Stimulated activated CD8-positive, alpha-beta memory T cell treated with anti-CD3 and anti-CD28 coated beads, Interleukin-7, amount 100 ng/mL, for 1 hour (primary cell): ENCODE measurements at places on chromosomes 5 and 9.

DNA sequence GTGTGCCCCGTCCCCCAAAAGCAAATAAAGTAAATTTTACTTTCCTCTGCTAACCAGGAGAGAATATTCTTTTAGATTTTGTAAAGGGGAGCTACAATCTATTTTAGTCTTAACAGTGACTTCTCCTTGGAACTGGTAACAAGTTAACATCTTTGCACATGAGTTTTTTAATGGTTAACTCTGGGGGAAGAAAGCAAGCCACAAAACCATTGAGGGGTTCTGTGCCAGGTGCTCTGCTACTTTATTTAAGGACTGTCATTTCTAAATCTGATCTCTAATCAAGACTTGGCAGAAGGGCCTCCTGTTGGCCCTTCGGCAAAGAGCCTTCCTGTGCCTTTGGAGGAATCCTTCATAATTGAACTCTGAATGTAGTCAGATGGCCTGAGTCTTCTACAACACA, 153.4 kb downstream of the SLC12A2 start:
- no peak for DNase-seq

DNA sequence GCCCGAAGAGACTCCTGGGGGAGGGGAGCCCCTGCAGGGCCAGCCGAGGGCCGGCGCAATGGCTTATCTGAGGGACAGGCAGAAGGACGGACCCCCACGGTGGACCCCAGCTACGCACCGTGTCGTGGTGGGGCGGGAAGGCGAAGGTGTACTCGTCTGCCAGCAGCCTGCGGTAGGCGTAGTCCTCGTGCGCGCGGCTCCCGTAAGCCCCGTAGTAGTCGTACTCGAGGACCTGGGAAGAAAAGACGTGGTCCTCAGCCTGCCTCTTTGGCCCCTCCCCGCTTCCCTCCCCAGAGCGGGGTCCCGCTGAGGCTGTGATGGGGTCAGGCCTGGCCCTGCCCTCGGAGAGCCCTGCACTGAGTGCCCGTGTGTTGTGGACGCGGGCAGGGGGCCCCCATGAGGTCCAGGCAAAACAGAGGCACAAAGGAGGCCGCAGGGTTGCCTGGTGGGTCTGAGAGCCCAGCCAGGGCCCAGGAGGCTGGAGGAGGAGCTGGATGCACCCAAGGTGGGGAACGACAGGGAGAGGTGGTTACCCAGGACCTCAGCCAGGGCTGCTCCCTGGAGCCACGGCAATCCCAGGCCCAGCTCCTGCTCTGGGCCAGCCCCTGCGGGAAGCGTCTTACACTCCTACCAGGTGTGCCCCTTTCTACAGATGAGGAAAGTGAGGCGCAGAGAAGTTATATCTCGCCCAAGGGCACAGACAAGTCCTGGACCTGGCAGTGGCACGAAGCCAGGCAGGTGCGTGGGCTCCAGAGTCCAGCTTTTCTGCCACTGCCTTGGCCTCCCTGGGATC, 35.2 kb downstream of the SARDH start:
- no peak for DNase-seq

GRCh38 chr5:116441223-116441622, 133.4 kb downstream of the SEMA6A start:
- DNase-seq, result no peak

DNA sequence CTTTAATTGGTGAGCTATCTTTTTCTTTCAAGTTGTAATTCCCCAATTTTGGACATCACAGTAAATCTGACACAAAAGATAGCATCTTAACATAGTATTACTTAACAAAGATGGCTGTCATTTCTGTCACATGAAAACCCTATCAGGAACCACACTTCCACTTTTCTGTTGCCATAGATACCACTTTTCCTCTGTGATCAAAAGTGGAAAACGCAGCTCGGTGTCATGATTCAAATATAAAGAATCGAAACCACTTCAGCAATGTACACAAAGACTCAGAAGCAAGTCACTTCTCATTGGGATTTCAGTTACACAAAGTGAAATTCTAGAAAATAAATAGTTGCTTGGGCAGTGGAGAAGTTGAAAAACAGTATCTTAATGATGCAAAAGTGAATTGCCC, 524.9 kb upstream of the ITGA1 start:
- DNase-seq, result no peak

DNA sequence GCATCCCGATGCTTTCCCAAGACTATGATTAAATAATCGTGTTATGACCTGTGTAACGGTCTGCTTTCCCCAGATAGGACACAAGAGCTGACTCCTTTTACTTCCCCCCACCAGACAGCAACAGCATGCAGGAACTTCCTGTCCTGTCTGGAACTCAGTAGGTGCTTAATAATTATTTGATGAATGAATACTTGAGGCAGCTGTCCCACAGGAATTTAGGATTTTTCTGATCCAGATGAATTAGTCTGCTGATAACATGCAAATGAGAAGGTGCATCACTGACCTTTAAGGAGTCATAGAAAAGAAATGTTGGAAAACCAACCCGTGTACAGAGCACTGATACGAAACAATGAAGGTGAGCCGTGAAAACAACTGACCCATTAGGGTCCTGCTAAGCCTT, 12.2 kb downstream of the RNF130 start:
- no peak for DNase-seq

DNA sequence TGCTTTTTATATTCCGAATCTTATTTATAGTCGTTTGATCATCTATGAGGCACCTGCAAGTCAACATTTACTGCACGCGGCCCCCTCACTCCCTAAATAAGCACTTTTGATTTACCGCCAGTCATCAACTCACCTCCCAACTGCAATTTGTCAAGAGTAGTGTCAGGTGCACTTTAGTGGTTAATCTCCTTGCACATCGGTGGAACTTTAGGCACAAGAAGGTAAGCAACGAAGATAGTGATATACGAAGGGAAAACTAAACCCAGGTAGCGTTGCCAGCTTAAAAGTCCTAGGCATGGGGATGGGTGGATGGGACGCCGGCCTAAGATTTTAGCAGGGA, 513 bp upstream of the RNF180 start:
- no peak for DNase-seq

GRCh38 chr9:4771788-4772187, 21.0 kb upstream of the RCL1 start:
- DNase-seq, result no peak

DNA sequence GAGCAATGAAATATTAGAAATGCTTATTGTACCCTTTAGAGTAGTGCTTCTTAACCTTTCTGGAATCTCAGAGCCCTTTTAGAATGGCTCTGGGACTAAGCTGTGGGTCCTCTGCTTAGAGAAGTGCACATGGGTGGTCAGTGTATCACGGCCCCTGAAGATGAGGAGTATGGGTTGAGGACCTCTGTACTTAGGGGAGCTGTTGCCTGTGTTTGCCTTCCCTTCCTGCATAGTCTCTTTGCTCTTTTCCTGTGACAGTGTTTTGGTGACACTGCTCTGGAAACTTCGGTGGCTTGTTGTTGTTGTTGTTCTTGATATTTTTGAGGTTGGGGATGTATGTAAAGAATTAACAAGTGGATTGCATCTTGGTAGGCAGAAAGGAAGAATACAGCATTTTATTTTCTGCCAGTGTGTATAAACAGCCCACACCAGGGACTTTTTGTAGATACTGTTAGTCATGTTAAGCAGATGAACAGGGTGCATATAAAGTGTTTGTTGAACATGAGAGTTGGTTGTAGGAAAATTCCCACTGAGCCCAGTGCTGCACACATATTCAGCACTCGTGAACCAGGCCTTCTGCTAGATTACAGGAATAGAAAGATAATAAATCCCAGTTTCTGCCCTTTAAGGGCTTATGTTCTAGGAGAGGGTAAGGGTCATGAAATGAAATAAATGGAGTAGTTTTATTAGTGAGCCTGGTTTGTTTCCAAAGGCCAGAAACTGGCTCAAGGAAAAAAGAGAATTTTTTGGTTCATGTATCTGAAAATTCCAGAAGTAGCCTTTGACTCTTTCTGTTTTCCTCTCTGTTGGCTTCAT, 199.7 kb downstream of the ARHGAP26 start:
- no peak for DNase-seq

DNA sequence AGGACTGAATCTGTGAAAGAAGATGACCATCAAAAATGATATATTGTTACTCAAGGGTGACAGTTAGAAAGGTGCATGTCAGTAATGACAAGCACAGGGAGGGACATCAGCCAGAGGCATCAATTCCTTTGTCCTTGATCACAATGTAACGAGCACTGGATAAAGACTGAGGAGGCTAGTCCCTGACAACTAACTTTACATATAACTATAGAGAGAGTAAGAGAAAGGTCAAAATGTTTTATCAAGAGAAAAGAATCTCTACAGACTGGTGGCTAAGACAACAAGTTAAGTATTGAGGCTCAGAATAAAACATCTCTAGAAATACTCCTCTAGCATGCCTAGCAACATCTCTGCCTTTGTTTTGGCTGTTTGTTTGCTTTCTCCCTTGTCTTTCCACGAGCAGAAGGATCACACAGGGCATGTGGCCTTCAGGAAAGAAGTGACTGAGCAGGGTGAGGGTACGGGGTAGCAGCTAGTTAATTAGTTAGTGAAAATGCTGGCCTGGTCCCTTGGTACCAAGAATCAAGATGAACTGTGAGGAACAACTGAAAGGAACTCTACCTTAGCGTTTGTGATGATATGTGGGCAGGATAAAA, 724.1 kb upstream of the MEF2C start:
- no peak for DNase-seq

DNA sequence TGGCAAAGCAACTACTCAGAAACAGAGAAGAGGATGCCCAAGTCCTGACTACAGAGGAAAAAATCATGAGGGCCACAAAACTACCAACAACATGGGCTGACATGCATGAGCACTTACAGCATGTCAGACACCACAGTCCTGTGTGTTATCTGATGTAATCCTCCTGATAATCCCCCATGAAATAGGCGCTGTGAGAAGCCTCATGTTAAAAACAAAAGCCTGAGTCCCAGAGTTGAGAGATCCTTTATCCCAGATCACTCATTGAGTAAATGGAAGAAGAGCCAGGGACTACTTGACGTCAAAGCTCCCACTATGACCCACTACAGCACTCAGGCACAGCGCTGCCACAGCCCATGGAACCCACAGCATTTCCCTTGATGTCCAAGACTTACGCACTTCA, 7.2 kb upstream of the SPOCK1 start:
- DNase-seq, result no peak

- no peak for DNase-seq
Observed at GRCh38 chr5:16932401-16932800, 3.7 kb downstream of the MYO10 start.

- no peak for DNase-seq
Observed at GRCh38 chr9:93577078-93577974, 942 bp downstream of the PHF2 start.

- DNase-seq, result no peak
Observed at GRCh38 chr5:148836272-148837250, 10.2 kb downstream of the ADRB2 start.

GRCh38 chr5:59099270-59099994, 516.6 kb downstream of the RAB3C start:
- DNase-seq, result no peak

- no peak for DNase-seq
Observed at GRCh38 chr5:150356575-150357294, 762 bp upstream of the TCOF1 start.

- no peak for DNase-seq
Observed at GRCh38 chr5:94891972-94892371, 273.5 kb downstream of the SLF1 start.

DNA sequence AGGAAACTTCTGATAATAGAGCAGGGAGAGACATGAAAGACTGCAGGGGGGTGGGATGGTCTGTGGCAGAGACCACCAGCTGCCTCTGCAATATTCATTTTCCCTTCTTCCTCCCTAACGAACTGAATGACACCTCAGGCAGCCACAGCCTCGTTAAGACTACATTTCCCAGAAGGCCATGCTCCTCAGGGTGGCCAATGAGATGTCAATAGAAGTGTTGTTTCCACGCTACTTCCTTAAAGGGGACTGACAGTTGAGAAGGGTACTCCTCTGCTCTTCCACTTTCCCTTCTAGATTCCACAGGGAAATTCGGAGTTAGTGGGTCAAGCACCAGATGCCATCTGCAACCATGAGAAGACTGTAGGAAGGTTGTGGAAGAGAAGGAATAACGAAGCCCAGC, 52.0 kb upstream of the DAPK1 start:
- DNase-seq, result no peak

DNA sequence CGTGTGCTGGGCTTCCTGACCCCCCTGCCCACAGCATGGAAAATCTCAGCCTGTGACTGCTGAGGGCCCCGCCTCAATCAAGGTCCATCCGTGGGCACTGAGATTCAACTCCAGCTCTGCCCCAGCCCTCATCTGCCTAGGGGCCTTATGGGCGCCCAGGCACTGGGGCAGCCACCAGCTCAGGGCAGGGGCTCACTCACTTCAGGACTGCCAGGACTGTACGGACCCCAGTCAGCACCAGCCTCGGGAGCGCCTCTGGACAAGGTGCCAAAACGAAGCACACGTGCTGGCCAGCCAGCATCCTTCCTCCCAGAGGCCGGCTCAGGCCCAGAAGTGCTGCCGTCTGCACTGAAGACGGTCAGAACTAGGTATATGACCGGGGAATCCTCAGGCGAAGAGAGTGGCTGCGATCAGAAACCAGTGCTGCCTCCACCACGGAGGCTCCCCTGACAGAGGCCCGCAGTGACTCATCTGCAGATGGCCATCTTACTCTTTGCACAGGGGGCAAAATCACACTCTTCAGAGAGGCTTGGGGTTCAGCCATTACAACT, 19.6 kb downstream of the CLPTM1L start:
- no peak for DNase-seq

- no peak for DNase-seq
Observed at GRCh38 chr9:106883030-106883429, 20.1 kb downstream of the ZNF462 start.

DNA sequence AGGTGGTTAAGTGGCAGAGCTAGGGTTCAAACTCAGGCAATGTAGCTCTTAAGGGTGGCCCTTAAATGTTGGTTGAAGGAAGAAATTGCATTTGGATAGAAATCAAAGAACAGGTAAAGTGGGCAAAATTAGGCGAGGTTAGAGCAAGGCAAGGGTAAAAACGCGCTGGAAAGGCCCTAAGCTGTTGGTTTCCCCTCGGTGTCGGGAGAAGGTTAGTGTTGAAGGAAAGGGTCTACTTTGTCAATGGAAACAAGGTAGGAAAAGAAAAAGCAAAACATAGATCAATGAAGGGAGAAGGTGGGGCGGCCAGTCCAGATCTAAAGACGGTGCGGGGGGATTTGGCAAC, 431 bp downstream of the FASTKD3 start:
- no peak for DNase-seq
